Large intestine (tissue), 12 donors: ENCODE measurements at places on chromosomes 7 and 10.

- peak; percentile 80 for DNase-seq
Measured at GRCh38 chr10:63237396-63237795, 104.3 kb downstream of the NRBF2 start.

DNA sequence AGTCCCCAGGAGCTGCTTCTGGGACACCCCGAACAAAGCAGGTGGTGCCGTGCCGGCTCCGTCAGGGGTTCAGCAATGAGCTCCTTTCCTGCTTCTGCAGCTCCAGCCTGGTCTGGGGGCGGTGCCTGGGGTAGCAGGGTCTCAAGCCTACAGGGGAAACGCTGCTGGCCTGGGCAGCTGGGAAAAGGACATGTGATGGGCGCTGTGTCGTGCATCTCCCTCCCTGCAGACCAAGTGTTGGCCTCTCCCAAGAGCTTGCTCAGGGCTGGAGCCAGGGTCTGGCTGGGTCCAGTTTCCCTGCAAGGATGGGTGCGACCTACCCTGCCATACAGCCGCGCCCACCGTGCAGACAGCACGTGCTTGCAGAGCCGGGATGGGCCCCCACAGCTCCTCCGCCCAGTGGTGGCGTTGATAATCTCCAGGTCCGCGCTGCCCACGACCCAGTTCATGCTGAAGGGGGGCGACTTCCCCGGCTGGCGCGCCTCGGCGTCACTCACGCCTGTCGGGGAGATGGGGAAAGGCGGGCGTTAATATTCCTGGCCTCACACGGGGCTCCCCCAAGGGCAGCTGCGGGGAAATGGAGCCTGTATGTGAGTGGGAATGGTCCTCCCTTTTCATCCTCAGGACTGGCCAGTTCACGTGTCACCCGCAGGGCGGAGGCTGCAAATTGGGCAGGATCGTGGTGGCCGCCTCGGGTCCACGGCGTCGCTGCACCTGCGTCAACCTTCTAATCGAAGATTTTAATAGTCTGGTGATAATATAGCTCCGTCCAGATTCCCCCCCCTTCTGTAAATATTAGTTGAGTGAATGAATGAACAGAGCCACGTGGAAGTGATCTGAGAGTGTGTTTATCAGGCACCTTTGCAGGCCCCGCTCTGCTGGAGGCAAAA, 128.6 kb downstream of the WDR37 start:
- DNase-seq = no peak

- DNase-seq = no peak
Measured at GRCh38 chr10:100709146-100710082, 36.0 kb upstream of the PAX2 start.

DNA sequence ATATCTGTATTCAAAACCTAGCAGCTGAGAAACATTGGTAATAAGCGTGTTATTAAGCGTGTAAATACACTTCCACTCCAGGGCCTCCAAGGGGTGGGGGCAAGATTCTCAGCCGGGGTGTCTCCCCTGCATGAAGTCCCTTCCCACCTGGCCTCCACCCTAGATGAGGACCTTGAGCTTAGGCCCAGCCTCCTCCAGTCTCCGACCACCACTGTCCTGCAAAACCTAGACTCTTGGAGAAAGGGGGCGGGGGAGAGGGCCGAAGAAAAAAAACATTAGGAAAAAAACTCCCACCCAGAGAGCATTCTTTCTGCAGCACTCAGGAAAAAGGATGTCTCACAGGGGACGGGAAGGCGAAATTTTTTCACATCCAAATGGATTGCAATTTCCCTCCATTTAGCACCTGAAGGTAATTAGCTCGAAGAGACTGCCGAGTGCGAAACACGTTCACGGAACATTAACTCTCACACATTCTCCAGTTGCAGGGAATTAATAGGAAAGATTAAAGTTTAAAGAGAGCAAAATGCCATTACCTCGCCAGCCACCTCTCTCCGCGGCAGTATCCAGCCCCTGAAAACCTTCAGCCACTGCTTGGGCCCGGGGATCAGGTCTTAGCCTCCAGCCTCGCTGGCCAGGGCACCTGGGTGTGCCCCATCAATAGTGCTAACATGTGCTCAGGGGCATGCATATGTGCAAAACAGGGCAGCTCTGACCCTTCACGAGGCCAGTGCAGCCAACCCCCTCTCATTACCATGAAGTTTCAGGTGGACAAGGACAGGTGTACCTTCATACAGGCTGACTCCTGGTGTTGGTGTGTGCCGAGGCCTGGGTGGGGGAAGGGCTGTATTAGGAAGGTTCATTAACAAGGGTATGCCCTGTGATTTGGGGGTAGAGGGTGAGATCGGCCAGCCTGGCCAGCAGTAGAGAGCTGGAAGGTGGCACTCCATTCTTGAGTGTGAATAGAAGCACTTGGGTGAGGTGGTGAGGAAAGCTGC, 77.2 kb downstream of the HIF1AN start:
- no peak for DNase-seq

- no peak for DNase-seq
Measured at GRCh38 chr7:68394131-68394530, 1204.1 kb upstream of the AUTS2 start.
